NCI-H82 (cell line): ENCODE measurements at places on chromosomes 7 and 10.

- DNase-seq, result no peak
These were observed 32.3 kb upstream of the SHH start for GRCh38 chr7:155844526-155844925.

- DNase-seq, result no peak
These were observed 22.1 kb upstream of the AOAH start for GRCh38 chr7:36746347-36746746.

DNA sequence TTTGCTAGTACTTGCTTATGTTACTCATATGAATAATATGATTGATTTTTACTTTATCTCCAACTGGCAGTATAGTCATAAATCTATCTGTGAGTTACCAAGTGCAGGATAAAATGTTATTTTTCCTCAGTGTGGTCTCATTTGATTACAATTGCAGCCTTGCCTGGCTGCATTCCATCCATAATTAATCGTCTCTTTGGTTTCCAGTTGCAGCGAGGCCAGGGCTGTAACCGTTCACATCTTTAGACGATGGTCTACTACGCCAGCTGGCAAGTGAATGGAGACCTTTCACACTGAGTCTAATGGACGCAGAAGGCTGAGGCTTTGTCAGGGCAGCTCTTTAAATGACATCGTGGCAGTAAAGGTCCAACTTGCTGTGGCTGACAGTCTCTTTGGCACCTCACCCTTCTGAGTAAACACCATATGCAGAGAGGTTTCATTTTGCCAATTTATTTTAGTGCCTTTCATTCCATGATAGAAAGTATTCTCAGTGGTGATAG, 84.0 kb downstream of the ARL4A start:
- no peak for DNase-seq

DNA sequence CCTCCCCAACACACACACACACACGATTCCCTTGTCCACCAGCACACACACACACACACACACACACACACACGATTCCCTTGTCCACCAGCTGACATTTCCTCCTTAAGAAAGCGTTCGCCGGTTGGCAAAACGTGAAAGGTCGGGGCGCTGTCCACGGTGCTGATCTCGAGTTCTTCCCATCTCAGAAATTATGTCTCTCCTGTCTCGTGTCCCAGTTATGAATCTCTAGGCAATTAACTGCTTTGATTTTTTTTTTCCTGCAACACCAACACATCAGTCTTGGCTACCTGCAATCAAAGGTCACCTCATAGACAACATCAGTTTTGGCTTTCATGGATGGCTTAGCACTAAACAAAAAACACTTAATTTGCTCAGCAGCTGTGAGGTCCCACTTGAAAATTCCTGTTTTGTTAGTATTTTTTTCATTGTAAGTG, 1.9 kb downstream of the INA start:
- peak; percentile 47 for DNase-seq

- no peak for DNase-seq
These were observed 146.0 kb upstream of the STEAP4 start for GRCh38 chr7:88452646-88453045.

GRCh38 chr10:79447911-79448731, 2.7 kb upstream of the ZCCHC24 start:
- no peak for DNase-seq

GRCh38 chr10:71434760-71435394, 38.2 kb downstream of the CDH23 start:
- no peak for DNase-seq

- peak; percentile 26 for DNase-seq
These were observed 1246.6 kb upstream of the LRRN3 start for GRCh38 chr7:109844362-109844761.

- peak; percentile 98 for DNase-seq
These were observed 9.0 kb upstream of the ADCYAP1R1 start for GRCh38 chr7:31043051-31043471.

DNA sequence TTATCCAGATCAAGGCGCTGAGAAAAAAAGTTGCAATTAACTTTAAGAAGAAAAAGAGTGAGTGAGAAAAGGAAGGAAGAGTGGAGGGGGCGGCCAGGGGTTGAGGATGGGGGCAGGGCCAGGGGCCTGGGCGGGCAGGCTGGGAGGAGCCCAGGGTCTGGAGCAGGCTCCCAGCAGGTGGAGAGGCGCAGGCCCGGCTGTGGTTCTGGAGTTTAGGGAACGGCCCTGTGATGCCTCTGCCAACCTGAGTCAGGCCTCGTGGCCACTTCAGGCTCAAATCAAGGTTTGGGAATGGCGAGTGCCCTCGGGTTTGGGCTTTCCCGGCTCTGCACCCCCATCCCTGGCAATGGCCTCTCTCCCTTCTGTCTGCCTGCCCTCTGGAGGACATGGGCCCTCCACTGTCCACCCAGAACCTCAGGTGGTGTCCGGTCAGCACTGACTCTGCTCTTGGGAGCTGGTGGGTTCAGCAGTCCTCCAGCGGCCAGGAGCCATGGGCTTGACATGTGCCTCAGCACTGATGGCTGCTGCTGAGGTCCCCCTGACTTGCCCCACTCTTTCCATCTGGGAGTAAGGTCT, 41.0 kb upstream of the EMX2 start:
- DNase-seq, result no peak

DNA sequence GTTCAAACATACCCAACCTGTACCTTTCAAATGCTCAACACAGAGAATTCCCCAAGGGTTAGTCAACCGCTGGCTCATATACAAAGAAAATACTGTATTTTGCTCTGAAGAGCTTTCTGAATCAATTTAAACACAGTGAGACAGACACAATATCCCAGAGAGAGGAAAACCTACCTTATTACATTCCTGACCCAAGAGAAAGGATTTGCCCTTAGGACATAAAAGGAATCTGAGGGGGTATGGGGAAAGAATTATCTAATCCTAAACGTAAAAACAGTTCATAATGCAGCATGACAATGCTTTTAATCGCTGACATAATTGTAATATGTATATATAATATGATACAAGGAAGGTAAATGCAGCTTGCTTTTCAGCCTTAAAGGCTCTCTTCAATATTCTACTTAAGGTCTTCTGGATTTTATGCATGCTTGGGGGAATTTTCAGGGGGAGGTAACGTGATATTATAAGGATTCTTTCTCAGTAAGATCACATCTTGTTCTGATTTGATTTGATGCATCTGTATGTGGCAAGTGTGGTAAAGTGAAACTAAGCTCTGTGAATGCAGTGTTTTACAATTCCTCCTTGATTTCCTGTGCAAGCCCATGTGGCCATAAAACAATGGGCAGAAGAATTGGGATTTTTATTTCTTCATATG, 240.5 kb downstream of the GLI3 start:
- DNase-seq, result no peak

- DNase-seq, result no peak
These were observed 302.2 kb downstream of the ADARB2 start for GRCh38 chr10:1434912-1435692.

DNA sequence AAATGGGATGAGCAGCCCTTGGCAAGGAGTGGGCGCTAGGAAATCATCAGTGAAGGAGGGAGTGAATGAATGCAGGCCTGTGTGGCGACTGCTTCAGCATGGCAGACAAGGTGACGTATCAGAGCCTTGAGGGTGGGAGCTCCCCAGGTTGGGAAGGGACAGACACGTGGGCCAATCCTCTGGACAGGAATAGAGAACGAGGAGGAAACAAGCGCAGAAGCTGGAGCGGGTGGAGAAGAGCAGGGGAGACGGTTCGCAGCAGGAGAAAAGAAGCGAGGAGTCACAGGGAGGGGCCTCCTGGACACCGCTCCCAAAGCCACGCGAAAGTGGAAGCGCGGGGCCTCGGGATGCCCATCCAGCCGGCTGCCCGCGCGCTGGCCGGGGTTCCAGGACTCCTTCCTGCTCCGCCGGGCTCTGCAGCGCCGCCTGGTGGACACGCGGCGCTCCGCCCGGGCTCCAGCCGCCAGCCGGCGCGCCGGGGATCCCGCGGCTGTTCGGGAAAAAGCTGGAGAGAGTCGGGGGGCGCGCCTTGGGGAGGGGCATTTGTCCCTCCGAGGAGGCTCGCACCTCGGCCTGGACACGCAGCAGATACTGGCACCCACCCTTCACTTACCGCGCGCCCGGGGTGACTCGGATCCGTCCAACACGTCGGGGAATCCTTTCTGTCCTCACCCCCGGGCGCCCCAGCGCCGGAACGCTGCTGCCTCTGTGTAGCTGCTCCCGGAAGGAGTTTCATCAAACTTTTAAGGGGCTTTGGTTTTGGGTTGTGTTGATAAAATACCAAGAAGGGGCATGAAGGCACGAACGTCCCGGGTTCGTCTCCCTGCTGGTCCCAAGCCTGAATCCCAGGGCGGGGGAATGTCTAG, 6.3 kb downstream of the ZNF503 start:
- DNase-seq, result peak; percentile 61

DNA sequence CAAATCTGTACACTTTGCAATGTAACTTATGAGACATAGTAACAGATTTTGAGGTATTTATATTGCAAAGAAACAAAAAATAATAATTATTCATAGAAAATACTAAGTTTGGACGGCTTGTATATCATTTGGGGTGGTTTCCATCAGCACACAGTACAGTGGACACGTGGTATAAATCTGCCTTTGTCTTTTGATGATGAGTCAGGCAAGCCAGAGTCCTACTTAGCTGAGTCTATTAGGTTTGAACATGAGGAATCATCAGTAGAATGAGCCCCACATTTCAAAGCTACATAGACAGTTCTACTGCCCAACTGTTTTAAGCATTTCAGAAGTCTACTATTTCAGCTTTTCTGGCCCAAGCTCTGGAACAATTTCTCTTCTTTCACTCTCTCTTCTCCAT, 803.2 kb downstream of the PHTF2 start:
- DNase-seq, result no peak

DNA sequence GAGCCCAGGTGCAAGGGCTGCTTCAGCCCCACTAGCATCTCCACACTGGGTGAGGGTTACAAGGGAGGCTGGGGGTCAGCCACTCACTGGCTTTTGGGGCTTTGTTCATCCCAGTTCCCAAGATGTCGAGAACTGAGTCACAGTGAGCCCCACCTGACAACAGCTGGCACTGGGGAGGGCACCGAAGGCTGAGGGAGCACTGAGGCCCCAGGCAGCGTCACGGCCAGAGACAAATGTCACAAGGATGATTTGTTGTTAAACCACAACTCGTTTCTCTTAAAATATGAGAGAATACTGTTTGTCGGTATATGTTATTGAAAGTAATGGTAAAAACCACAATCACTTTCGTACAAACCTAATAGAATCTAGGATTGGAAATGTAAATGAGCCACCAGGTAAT, 219.9 kb downstream of the CELF2 start:
- no peak for DNase-seq

DNA sequence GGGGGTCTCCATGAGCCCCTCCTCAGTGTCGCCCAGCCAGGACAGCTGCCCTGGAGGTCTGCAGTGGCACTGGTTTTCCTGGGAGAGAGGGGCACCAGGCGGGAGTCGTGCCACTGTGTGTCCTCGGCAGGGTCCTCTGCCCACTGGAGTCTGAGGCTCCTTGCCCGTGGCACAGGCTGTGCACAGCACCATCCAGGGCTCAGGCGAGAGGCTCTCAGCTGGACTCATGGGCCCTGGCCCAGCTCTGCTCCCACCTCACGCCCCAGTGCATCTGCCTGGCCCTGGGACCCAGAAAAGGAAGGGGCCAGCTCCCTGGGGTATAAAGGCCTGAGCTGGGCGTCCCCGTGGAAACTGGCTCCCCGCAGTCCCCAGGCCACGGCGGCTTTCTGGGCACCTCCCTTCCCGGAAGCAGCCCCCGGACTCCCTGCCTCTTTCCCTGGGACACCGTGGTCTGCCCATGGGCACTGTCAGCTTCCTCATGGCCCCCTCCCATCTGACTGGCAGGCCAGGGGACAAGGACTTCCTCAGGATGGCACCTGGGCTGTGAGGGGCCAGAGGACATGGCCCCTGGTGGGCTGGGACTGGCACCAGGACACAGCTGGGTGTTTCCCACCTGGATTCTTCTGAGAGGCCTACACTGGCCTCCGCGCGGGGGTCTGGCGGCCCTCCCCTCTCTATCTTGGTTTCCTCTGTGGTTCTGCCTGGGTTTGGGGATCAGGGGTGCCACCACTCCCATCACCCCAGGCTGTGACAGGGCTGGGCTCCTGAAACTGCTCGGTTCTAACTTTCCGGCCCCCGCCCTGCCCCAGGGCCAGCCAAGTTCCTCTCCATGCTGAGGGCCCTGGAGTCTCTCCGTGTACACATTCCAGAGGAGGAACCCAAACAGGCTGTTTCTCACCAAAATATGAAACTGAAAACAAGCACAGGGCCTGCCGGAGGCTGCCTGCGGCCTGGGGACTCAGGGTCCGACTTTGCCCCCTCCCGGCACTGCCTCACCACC, 5.5 kb downstream of the FOXL3 start:
- no peak for DNase-seq

DNA sequence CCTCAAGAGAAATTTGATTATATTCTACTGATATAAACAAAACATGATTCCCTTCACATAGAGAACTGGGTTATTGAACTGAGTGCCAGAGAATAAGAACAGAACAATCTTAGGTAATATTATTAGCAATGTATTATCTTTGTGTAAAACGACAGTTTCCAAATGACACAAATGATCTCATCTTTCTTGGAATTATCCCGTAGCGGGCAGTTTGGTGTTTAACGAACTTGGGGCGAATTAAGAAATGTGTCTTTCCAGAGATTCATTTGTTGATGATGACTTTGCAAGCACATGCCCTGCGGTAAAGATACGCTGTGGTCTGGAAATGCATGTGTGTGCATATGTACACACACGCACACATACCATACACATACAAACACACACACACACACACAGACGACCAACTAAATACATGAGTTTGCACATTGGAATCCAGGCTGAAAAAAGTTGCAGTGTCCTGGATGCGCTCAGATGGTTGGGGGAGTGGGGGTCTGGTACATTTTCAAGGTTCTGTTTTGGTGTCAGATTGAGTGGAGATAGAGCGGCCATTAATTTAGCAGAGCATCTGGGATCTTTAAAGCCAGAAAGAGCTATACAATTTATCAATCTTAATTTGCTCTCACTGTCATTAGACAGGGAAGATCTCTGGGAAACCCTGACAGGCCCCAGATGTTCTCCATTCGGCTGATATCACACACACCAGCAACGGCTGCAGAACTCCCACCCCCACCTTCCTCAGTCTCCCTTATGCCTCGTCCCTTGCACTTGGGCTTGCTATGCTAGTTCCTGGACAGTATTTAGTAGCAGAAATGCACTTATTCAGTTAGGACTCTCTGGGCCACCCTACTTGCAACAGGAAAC, 112.4 kb upstream of the FAM171A1 start:
- peak; percentile 73 for DNase-seq

GRCh38 chr7:4269086-4269485, 413.0 kb upstream of the FOXK1 start:
- DNase-seq, result no peak

DNA sequence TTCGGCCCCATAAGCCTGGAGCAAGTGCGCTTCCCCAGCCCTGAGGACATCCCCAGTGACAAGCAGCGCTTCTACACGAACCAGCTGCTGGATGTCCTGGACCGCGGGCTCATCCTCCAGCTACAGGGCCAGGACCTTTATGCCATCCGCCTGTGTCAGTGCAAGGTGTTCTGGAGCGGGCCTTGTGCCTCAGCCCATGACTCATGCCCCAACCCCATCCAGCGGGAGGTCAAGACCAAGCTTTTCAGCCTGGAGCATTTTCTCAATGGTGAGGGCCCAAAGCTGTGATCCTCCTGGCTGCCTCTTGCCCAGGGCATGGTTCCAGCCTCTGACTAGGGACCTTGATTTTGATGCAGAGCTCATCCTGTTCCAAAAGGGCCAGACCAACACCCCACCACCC, 10.1 kb downstream of the IRF5 start:
- no peak for DNase-seq
